ENCODE measurements at places on chromosomes 11 and 22.

DNA sequence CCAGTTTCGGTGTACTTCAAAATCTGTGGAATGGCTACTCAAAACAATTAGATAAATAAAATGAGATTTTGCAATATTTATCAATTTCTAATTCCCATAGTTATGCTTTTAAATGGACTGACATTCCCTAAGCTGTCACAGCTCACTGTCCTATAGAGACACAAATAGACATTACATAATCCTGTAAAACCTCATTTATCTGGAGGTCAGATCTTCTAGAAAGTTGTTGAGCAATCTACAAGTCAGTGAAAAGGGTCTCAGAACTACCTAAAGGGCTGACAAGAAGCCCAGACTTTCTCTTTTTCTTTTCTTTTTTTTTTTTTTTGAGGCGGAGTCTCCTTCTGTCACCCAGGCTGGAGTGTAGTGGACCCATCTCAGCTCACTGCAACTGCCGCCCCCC is 12.0 kb downstream of the ALG8 start:
- no peaks in the 10 kb centered on the region for H3K27me3 ChIP-seq
- H3K36me3 ChIP-seq = peaks cover 4% of the 10 kb centered on the region
- H3K4me1 ChIP-seq = no peaks in the 10 kb centered on the region
- no peak overlapping the region for H3K4me3 ChIP-seq

DNA sequence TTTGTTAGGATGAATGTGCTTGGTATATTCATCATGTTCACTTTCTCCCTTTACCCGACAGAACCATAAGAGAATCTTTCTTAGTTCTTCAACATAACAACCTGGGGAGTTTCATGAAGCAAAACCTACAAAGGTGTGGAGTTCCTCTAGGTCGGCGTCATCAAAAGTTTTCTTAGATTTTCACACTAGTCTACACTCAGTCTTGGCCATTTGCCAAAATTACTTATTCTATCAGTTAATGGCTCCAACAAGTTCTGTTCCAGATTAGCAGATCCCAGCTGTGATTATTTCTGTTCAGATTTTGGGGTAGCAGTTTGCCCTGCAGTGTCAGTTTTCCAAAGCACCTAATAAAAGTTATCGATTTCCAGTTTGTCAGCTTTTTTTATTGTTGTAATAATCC is 935.8 kb upstream of the RAG2 start:
- DNase-seq = no peak
- no peak overlapping the region for H3K4me3 ChIP-seq
- H3K27ac ChIP-seq = no peak overlapping the region
- H3K36me3 ChIP-seq = no peaks in the 10 kb centered on the region
- no peaks in the 10 kb centered on the region for H3K27me3 ChIP-seq

DNA sequence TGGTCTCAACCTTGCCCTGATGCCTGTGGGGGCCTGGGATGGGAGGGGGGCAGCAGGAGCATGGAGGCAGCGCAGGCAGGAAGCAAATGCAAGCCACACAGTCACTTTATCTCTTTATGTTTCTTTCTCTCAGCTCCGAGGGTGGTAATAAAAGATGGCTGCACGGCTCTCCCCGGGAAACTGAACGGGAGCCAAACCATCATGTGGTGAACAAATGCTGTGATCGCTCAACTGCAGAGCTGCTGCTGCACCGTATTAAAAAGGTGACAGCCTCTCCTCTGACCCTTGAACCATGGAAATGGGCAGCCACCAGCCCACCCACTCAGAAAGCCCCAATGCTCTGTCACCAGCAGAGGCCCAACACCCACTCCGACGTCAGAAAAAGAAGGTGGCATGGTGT is 110.0 kb downstream of the TIMP3 start:
- no peak for DNase-seq
- H3K36me3 ChIP-seq = no peaks in the 10 kb centered on the region
- no peak overlapping the region for H3K27ac ChIP-seq
- no peak overlapping the region for H3K4me3 ChIP-seq

- H3K36me3 ChIP-seq = peaks cover 26% of the 10 kb centered on the region
- no peak overlapping the region for H3K4me3 ChIP-seq
- no peaks in the 10 kb centered on the region for H3K27me3 ChIP-seq
- H3K27ac ChIP-seq = no peak overlapping the region
- DNase-seq = no peak
Measured at GRCh38 chr11:18309691-18310090, 12.2 kb downstream of the HPS5 start.
